Right cardiac atrium (tissue), 5 donors: ENCODE measurements at places on chromosomes 5 and 9.
A peak's percentile ranks its signal among the peaks of the same experiment; 100 is the strongest.

DNA sequence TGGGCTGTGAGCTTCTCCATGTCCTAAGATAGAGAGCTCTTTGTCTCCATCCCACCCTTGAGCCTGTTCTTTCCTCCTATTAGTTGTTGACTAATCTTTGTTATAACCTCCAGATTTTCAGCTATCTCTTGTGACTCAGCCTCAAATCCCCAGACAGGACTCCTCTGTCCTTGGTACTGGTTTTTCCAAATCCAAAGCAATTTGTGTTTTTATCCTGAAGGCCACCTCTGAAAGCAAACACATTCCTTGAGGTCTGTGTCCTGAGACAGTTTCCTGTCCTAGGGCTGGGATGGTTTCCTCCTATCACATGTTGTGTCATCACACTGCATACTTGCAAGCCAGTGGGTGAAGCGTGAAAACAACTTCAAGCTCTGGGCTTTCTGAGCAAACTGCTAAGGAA lies 8.5 kb downstream of the TNC start:
- DNase-seq = no peak

DNA sequence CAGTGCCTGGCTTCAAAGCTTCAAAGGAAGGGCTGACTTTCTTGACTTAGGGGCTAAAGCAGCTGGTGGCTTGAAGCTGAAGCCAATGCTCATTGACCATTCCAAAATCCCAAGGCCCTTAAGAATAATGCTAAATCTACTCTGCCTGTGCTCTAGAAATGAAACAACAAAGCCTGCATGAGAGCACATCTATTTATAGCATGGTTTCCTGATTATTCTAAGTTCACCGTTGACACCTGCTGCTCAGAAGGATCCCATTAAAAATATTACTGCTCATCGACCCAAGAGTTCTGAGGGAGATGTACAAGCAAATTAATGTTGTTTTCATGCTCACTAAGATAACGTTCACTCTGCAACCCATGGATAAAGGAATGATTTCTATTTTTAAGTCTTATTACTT lies 6.7 kb downstream of the TMEM174 start:
- DNase-seq = no peak

GRCh38 chr9:72173080-72173479 lies 23.8 kb downstream of the GDA start:
- no peak for DNase-seq

- no peak for DNase-seq
These were observed 521.2 kb downstream of the DTWD2 start for GRCh38 chr5:118467103-118467502.

GRCh38 chr5:3359642-3360041 lies 236.0 kb upstream of the IRX1 start:
- DNase-seq = no peak

- DNase-seq = no peak
These were observed 19.4 kb downstream of the CCDC171 start for GRCh38 chr9:15572200-15572770.

GRCh38 chr9:16312116-16312515 lies 558.4 kb downstream of the BNC2 start:
- DNase-seq = no peak

DNA sequence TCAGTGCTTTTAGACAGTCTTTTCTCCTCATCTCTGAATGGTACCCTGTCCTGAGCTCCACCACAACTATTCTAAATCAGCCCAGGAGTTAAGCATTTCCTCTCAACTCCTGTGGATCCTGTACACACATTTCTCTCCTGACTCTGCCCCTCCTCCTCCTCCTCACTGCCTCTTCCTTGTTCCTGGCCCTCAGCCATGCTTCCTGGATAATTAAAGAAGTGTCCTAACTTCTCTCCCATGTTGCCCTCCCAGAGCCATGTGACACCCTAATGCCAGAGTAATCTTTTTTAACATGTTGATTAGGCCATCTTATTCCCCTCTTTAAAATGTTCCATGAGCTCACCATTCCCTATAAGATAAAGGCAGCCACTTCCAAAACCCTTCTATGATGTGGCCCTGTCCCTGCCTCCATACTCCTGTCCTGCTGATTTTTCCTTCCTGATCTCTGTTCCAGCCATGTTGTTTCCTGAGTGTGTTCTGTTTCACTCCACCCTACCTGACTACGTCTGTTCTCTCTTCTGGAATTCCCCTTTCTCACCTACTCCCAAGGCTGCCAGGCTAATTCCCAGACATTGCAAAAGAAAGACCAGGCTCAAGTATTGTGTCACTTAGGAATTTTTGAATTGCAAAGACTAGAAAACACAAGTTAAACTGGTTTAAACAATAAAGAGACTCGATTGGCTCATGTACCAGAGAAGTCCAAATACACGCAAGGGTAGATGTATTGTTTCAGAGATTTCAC lies 295.2 kb downstream of the MAST4 start:
- DNase-seq = no peak

- no peak for DNase-seq
These were observed 94.0 kb upstream of the RAPGEF1 start for GRCh38 chr9:131833906-131834305.

GRCh38 chr9:75941066-75941465 lies 50.6 kb downstream of the PCSK5 start:
- DNase-seq = no peak

GRCh38 chr5:139877129-139877597 lies 81.6 kb downstream of the PSD2 start:
- no peak for DNase-seq

- no peak for DNase-seq
These were observed 247.5 kb downstream of the ARRDC3 start for GRCh38 chr5:91135475-91136248.

- no peak for DNase-seq
These were observed 211.9 kb upstream of the PAPPA start for GRCh38 chr9:115941561-115942315.

DNA sequence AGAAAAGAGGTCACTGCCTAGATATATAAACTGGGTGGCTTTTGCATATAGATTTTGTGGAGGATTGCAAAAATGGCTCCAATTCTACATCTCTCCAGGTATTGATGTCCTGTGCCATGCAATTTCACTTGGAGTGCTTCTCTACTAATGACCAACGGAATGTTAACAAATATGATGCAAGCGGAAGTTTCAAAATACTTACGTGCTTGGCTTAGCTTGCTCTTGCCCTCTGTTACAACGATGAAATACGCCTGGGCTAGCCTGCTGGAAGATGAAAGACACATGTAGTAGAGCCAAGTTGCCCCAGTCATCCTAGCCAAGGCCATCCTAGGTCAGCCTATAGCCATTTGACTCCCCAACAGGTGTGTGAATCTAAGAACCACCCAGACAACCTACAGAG lies 3.6 kb upstream of the POC5 start:
- no peak for DNase-seq

DNA sequence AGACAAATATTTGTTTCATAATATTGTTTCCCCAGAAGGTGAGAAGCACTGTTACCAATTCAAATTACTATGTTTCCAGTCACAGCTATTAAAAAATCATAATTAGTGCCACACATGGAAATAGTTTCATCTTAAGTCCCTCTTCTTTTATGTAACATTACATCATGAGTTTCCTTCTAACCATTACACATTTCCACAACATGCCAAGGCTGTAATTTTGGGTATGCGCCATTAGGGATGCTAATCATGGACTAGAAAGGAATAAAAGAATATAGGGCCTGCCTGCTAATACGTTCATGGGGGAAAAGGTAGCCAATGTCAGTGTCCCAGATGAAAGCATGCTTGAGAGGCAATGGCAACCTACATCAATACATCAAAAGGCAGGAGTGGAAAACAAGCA lies 142.5 kb upstream of the LPAR1 start:
- DNase-seq = no peak

- no peak for DNase-seq
These were observed 11.3 kb downstream of the TNC start for GRCh38 chr9:115106642-115107041.

GRCh38 chr9:21239911-21240310 lies at the start of gene IFNA14:
IFNA14 (minus strand) TSS chr9:21240005; CDS start chr9:21239935, 70 bp downstream.
- no peak for DNase-seq

- no peak for DNase-seq
These were observed 173.7 kb downstream of the CARTPT start for GRCh38 chr5:71892641-71893365.

GRCh38 chr9:131448818-131449217 lies 53.9 kb upstream of the POMT1 start:
- DNase-seq = no peak

- peak; percentile 40 for DNase-seq
These were observed at the start of gene CARTPT for GRCh38 chr5:71719063-71719964. CARTPT (plus strand) TSS chr5:71719275; CDS start chr5:71719294, 19 bp downstream.

DNA sequence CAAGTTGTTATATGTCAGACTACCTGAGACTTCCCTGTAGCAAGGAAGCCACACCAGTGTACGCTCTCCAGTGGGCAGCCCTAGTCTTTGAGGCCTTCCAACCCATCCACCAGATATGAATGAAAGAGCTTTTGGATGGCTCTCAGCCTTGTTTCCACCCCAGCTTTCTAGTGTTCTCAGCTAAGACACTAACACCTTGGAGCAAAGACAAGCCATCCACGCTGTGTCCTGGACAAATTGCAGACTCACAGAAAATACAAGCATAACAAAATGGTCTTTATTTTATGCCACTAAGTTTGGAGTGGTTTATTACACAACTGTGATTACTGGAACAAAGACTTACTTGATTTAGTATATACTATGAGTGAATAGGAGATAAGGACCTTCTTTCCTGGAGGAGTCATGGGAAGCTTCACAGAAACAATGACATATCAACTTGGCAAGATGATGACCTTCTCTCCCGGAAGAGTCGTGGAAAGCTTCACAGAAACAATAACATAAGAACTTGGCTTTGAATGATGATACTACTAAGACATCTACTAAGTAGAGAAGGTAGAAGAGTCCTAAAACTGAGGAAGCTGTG lies 134.0 kb upstream of the VCAN start:
- DNase-seq = peak; percentile 9

GRCh38 chr5:146003852-146004251 lies 67.5 kb downstream of the SH3RF2 start:
- DNase-seq = no peak

DNA sequence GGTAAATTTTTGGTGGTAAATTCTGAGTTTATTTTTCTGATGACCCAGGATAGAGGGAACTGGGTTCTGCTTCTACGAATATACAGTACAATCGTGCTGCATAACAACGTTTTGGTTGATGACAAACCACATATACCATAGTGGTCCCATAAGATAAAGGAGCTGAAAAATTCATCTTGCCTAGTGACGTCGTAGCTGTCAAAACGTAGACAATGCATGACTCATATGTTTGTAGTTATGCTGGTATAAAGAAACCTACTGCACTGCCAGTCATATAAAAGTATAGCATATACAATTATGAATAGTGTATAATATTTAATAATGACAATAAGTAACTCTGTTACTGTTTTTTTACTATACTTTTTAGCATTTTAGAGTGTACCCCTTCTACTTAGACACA lies 244.0 kb downstream of the GAS1 start:
- DNase-seq = no peak

- DNase-seq = no peak
These were observed 136.3 kb downstream of the ASTN2 start for GRCh38 chr9:117278471-117279035.

DNA sequence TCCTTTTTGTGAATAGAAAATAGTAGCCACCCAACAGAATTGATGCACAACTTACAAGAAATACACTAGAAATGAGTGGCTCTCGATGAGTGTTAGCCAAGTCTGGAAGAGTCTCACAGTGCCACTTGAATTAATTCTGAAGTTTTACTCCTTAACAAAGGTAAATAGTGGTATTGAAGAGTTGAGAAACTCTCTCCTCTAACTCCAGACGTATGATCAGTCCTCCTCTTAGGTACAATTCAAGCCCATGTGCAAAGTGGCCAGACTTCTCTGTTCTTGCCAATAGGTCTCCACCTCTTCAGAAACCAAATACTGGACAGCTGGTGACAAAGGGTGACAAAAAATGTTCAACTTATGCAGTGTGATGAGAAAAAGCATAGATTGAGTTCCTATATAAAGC lies 38.5 kb upstream of the ADAMTS16 start:
- DNase-seq = no peak

DNA sequence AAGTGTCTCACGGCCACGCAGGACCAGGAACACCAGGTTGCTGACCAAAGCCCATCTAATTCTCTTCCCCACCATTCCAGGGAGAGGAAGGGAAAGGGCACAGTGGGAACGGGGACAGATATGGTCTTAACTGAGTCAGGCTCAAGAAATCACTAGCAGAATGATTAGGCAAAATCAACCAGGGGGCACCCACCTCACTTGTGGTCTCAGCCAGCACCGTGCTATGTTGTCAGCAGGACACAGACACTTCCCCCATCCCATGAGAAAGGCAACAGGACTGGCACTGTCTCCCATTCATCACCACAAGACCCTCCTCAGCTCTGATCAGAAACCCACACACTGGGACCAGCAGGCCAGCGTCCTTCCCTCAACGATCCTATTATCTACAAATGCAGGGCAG lies 2.9 kb downstream of the BICD2 start:
- DNase-seq = no peak

DNA sequence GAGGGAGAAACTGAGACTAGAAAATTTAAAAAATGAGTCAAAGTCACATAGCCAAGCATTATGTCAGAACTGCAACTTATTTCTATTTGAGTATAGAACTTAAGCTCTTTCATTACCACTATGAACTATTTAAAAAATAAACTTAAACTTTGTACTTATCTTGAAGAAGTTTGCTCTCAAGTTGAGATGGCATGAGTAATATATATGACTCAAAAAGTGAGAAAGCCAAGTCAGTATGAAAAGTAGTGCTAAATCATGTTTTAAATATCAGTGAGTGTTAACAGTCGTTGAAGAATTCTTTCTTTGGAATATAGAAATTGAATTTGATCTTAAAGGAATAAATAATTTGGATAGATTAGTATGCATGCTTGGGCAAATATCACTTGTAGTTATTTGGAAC lies 36.3 kb upstream of the CDH10 start:
- no peak for DNase-seq

DNA sequence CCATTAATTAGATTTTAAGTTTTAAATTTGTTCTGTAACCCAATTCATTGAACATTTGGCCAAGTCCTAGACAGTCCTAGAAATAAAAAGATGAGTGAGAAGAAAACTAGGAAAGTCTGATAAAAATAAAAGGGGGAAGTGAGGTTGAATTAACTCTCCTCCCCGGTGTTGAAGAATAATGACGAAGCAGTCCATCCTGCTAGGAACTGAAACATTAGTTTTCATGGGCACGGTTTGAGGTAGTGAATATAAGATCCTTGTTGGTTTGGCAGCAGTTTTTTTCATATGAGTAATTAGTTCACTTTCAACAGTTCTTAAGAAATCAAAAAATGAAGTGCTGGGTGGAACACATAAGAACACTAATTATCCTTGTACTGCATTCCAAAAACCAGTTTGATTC lies 103.1 kb downstream of the MTREX start:
- no peak for DNase-seq

- DNase-seq = no peak
These were observed 4.9 kb upstream of the LCN1 start for GRCh38 chr9:135516132-135516860.

- peak; percentile 90 for DNase-seq
These were observed at the start of gene MEF2C for GRCh38 chr5:88883059-88883835. MEF2C (minus strand) TSS chr5:88883184; CDS start chr5:88823788, 59,396 bp downstream.
